Activated naive CD4-positive, alpha-beta T cell (primary cell): ENCODE measurements at places on chromosomes 2 and 18.

- DNase-seq = no peak
Observed at GRCh38 chr2:120769076-120769786, 33.6 kb downstream of the GLI2 start.

- DNase-seq = no peak
Observed at GRCh38 chr2:149464396-149464795, 123.2 kb downstream of the MMADHC start.

DNA sequence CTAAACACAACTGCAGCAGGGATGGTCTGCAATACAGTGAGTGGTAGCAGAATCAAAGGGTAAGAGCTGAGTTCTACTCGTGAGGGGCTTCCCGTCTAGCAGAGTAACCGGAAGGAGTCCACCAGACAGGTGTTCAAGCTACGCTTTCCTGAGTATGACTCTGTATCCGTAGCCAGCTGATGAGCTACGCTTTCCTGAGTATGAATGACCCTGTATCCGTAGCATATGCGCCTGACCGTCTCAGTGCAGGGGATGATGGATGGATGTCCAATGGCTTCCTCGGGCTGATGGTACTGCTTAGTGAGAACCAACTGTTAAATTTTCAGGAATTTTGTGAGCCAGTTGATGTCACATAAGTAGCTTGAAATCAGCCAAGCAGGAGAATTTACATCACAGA is 244.1 kb upstream of the MYT1L start:
- no peak for DNase-seq

DNA sequence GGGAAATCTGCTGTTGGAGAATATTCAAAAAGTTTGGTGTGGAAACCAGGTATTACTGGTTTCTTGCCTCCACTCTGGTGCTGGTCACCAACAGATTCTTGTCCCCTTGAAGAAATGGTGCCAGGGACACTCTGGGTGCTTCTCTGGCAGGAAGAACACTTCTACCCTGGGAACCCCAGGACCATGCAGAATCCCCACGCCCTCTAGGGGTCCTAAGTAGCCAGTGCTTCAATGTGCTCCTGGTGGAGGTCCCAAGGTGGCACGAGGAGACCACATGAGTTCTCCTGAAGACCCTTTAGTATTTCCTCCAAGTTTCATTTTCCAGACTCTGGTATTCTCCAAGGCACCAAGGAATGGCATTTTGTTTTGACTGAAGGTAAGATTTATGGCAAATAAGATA is 380.6 kb downstream of the TSN start:
- no peak for DNase-seq

DNA sequence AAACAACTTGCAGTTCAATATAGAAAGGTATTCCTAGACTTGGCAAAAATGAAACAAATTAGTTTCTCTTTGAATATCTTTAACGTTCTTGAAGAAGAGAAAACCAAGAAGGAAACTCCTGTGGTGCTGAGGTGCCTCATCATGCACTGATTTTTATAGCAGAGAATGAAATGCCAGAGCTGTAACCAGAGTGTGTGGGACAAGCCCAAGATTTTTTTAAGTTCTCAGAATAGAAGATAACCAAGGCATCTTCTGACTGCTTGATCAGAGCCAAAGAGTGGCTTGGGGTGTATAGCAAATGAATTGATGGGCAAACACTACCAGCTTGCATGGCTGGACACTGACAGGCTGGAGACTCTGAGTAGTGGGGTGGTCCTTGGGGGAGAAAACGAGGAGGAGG is 7.9 kb downstream of the FHOD3 start:
- DNase-seq = no peak

GRCh38 chr2:76862901-76863300 is 659.3 kb downstream of the LRRTM4 start:
- no peak for DNase-seq

GRCh38 chr2:112195167-112195766 is 57.1 kb downstream of the FBLN7 start:
- DNase-seq = no peak

DNA sequence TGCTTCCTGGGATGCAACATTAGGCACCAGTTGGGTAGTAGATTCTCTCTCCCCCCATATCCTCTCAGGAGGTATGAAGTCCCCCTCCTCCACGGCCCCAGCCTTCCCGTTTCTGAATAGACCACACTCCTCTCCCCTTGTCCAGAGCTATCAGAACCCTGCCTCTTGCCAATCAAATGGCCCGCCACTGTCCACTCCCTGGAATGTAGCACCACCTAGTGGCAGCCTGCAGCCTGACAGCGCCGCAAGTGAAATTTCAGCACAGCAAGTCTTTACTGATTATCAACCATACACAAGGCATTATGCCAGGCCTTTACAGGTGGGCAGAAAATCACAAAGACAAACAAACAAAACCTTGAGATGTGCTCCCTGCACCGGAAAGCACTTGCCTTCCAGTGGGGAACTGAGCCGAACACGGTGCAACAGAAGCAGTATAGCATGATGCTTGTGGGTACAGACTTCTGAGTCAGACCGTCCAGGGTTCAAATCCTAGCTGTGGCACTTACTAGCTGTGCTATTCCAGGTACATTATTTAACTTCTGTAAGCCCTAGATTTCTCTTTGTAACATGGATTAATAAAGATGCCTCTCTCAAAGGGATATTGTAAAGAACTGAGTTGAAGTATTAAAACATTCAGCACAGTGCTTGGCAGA is 174.0 kb downstream of the SMAD2 start:
- DNase-seq = no peak

- no peak for DNase-seq
Observed at GRCh38 chr2:127105656-127106456, 1.1 kb downstream of the BIN1 start.

DNA sequence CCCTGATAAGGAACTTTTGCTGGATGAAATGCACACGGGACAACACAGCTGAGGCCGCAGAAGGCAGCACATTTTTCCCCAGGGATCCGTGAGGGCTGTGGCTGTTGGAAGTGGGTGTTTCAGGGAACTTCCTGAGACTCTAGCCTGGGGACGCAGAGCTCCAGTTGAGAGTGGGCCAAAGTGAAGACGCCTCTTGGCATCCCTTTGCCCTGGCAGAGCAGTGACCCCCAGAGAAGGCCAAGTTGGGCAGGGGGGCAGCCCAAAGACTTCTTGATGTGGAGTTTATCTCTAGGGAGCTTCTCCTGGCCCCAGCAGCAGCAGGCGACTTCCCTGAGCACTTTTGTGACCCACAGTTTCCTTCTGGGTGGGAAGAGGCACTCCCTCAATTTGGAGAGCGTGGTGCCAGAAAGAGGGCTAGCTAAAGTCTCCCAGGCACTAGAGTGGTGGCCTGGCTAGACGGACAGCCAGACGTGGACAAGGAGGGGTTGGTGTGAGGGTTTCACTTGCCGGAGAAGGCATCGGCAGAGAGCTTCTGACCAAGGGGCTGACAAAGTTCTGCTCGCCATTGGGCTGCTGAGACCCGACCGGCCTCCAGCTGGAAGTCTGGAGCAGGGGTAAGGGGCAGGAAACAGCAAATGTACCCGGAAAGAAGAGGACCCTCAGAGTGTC is 108.8 kb downstream of the ACKR3 start:
- no peak for DNase-seq

GRCh38 chr2:239034561-239035341 is 186.9 kb downstream of the TWIST2 start:
- no peak for DNase-seq

DNA sequence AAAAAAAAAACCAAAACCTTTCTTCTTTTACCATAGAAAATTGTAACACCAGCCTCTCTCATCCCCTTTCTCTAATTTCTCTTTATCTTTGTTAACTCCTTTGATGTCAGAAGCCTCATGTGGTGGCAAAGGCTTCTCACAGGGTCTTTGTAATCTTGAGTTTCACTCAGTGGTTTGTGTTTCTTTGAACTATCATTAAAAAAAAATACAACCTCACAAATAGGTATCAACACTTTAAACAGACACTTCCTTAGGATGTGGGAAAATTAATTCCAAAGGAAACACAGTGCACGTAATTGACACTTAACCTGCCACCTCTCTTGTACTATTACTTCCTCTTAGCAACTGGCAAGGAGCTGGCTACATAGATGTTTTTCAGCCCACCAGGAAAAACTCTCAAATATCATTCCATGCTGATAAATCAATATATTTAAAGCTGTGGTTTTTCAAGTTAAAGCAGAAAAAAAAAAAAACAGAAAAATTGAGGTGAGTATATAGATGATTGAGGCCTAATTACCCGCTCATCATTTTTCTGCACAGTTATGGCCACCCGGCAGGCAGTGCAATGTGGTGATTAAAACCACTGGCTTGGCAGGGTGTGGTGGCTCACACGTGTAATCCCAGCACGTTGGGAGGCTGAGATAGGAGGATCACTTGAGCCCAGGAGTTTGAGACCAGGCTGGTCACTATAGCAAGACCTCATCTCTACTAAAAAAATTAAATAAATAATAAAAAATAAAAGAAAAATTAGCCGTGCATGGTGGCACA is 193.5 kb downstream of the MYO3B start:
- DNase-seq = no peak

GRCh38 chr2:236047886-236048540 is 120.2 kb downstream of the GBX2 start:
- no peak for DNase-seq

DNA sequence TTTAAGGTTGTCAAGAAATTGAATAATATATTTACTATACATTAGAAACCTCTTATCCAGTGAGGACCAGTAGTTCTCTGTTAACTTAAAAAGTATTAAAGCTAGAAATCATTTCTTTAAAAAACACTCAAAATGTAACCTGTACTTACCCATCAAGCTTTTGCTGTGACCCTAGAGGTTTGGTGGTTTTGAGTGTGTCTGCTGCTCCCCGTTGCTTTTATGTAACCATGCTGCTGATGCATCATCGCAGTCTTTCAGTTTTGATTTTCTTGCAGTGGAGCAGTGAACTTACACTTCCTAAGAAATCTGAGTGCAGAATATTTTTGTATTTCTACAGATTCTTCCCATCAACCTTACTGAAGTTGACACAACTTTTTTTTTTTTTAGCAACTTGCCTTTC is 34.2 kb downstream of the MRPS9 start:
- DNase-seq = no peak

DNA sequence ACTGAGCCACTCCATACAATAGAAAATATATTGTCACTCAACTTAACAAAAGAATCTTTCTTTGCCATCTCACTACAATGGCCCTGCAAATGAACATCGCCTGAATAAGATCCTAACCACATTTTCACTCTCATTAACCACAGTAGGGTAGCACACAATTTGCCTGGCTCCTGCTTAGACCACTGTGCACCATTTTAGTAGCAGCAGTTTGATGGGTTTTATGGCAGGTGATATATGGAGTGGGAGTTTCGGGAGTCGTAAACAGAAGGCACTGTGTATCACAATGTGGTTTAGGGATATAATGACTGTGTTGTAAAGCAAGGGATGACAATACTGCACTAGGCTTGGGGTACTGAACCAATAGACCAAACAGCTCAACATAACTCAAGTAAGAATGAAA is 617.4 kb downstream of the BCL11A start:
- DNase-seq = no peak

GRCh38 chr18:14086458-14087231 is 45.6 kb downstream of the ZNF519 start:
- no peak for DNase-seq

- no peak for DNase-seq
Observed at GRCh38 chr18:48488388-48488850, 50.4 kb upstream of the CTIF start.

- DNase-seq = no peak
Observed at GRCh38 chr18:58413667-58414628, 214.9 kb downstream of the ALPK2 start.

GRCh38 chr2:102615620-102616436 is 3.5 kb upstream of the SLC9A2 start:
- no peak for DNase-seq

DNA sequence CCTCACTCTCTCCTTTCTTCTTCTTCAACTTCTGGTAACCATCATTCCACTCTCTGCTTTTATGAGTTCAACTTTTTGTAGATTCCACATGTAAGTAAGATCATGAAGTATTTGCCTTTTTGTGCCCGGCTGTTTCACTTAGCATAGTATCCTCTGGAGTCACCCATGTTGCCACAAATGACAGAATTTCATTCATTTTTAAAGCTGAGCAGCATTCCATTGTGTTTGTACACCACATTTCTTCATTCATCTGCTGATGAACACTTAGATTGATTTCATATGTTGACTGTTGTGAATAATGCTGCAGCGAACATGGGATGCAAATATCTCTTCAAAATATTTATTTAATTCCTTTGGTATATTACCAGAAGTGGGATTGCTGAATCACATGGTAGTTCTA is 133.6 kb upstream of the ERBB4 start:
- DNase-seq = no peak

- DNase-seq = no peak
Observed at GRCh38 chr18:63897072-63897471, 9.6 kb downstream of the SERPINB2 start.

DNA sequence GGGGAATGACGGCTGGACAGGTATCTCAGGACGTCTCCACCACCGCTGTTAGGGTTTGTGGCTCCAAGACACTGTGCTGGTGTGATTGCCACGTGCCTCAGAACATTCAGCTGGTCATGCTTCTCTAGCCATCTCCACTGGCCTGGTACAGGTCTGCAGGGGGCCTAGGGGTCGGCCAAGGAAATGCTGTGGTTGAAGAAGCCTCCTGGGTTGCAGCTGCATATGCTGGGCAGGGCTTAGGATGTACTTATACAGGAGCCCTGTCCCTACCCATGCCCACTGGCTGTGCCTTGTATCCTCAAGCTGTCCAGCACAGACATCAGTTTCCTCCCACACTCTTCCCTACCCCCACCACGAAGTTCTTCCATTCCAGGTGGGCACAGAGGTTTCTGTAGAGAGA is 64.1 kb downstream of the NPPC start:
- DNase-seq = no peak

DNA sequence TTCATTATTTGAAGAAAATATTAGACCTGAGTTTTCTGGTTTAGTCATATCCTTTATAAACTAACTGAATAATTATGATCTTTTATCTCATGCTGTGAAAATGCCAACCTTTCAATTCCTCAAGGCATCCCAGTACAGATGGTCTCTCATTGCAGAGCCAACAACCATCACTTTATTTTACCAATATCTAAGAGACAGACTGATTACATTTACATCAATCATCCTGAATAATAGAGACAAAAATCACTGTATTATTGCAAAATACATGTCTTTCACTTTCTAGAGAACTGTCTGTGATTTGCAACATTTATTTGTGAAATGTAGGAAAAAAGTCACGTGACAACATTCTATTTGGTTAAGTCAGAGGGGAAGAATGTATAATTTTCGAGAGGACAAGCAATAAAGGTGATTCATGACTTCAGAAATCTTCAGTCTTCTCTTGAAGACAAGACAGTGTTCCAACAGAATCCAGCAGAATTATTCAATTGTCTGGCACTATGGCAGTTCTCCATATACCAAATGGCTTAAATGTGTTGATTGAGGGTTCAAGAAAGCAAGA is 503.6 kb upstream of the SYT4 start:
- no peak for DNase-seq

GRCh38 chr18:2112435-2113045 is 458.8 kb downstream of the METTL4 start:
- no peak for DNase-seq

DNA sequence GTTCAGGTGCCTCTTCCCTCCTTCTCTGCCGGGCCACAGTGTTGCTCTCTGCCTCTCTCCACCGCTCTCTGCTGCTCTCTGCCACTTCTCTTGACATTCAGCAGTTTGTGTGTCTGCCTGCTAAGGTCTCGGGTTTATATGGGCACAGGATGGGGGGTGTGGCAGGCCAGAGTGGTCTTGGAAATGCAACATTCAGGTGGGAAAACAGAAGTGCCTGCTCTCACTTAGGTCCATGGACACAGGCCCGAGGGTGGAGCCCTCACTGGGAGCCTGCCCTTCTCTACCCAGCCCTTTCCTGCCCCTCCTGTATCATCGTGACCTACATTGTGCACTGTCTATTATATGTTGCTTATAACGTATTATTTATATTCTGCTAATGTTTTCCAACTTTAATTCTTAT is 120.8 kb upstream of the TMEM18 start:
- no peak for DNase-seq
